ENCODE measurements at places on chromosomes 3 and 15. TPM values are rescaled to one million over a fixed set of nuclear protein-coding genes. Genes with fewer than 3 reads are reported as not detected.
A peak's percentile ranks its signal among the peaks of the same experiment; 100 is the strongest.

The MUC13 gene
- polyA plus RNA-seq: 0.46 TPM

DNA sequence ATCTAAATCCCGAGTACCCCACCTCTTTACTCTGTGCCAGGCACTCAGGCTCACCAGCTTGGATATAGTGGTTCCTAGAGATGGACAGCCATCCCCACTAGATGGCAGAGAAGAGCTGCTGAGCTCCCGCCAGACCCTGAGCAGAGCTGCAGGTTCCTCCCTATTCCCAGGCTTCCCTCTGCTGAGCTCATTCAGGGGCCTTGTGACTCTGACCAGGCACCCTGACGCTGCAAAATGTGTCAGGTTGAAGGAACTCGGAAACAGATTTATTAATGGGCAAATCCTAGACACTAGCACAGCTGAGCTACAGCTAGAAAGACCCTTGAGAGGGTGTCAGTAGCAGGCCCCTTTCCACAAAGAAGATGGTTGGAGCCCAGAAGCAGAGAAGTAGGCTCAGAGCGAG lies 38.2 kb upstream of the RHO start:
- peak; percentile 62 for DNase-seq

- no peak for DNase-seq
Measured at GRCh38 chr3:195453236-195453635, 10.4 kb upstream of the ACAP2 start.

The GRK7 gene
- 0.14 TPM for polyA plus RNA-seq

The OSTN gene
- 0.14 TPM for polyA plus RNA-seq

DNA sequence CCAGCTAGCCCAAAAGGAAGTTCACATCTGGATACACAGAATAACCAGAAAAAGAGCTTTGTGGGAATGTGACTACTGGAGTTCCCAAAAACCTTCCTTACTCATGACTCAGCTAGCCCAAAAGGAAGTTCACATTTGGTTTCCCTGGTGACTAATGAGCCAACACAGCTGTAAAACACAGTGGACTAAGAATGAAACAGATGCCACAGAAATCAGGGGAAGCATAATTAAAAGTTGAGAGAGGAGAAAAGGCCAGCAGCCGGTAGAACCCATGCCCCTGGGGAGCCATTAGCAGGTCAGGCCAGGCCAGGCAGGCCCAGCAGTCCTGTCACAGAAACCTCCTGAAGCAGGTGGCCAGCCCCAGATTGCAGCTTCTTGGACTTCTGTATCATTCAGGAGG lies 130.3 kb downstream of the GHSR start:
- no peak for DNase-seq
